C1 segment of cervical spinal cord (tissue), 14 donors: ENCODE measurements at places on chromosomes 5 and 9.

- no peak for DNase-seq
Observed at GRCh38 chr5:141909212-141909611, 14.5 kb upstream of the DELE1 start.

GRCh38 chr9:128175102-128175563, 15.1 kb downstream of the BBLN start:
- DNase-seq, result no peak

GRCh38 chr9:125379208-125379607, 117.6 kb downstream of the GAPVD1 start:
- no peak for DNase-seq

DNA sequence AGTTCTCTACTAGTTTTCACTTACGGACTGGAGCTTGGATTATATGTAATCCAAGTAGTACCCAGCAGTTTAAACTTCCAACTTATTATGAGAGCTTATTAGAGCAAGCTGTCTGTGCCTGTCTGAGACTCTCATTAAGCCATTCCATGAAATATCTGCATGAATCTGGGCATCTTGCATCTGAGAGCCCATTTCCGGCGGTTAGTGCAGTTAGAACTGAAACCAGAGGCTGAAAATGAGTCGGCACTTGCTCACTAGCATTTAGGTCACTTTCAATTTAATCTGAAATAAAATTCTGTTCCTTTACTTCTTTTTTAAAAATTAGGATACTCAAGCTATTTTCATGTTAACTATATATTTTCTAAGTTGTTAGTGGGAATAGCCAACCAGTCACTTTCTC, 102.2 kb downstream of the MEGF10 start:
- no peak for DNase-seq

- DNase-seq, result no peak
Observed at GRCh38 chr9:113579283-113580040, 115.9 kb downstream of the RGS3 start.

DNA sequence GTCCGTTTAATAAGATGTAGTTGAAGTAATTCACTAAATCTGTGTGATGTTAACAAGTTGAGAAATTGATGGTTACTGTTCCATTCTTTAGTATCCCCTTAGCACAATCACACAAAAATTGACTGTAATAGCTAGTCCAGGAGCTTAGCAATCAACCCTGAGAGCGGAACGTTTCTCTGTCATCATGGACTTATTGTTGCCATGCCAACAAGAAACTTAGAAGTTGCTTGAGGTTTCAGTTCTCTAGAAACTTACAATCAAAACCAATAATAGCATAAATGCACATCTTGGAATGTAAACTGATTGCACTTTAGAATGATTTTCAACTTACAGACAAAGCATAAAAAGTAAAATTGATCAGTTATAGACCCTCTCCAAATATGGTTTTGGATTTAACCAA, 125.4 kb upstream of the ANKH start:
- no peak for DNase-seq

- DNase-seq, result no peak
Observed at GRCh38 chr5:48192-48591, 43.8 kb upstream of the PLEKHG4B start.

- no peak for DNase-seq
Observed at GRCh38 chr9:137590123-137590468, 216 bp downstream of the ZMYND19 start.

GRCh38 chr5:170171811-170172210, 61.0 kb upstream of the C5orf58 start:
- no peak for DNase-seq

DNA sequence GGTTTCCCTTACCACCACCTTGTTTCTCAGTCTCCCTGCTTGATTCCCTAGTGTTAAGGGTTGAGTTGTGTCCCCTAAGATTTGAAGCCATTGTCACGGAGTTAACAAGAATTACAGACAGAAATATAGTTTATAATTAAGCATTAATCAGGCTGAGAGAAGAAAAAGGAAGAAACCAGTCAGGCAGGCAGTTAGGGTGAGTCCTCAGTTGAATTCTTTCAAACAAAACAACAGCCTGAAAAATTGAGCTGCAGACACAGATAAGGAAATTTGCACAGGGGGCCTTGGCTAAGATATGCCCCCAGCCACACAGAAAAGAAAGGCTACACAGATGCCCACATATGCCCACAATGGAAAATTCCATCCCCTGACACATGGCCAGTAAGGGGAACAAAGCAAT, 111.7 kb upstream of the RAI14 start:
- DNase-seq, result no peak

- peak; percentile 70 for DNase-seq
Observed at GRCh38 chr5:124745928-124746915, at the start of gene ZNF608. Gene ZNF608, minus strand, starts transcription at chr5:124746639. Its CDS starts 1,650 bp downstream, at chr5:124744989.

DNA sequence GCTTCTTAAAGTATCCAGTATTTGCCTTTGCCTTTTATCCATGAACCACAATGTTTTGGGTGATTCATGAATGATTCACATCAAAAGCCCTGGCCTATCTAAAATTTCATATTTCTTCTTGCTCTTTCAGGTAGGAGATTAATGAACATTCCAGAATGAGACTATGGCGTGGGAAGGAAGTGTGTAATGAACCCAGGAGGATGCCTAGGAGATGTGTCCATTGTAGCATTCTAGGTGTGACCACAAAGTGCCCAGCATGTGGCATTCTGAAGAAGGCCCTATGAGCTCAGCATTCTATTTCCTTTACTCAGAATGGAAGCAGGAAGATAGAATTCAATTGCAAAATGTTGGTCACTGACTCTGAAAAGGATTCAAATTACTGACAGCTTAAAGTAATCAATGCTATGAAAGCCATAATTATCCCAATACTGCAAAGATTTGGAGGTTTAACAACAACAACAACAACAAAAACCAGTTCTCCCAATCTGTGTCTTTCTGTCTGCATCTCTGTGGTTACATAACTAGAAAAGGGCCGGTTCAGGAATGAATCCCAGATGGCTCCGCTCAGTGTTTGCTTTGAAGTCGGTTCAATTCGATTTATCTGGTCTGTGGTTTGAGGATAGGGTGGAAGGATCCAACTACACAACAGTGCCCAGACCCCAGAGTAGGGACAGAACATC, 126.7 kb downstream of the FOXD1 start:
- no peak for DNase-seq

GRCh38 chr9:115548609-115549260, 430.8 kb upstream of the TNC start:
- no peak for DNase-seq

GRCh38 chr9:73294336-73294735, 142.7 kb downstream of the ANXA1 start:
- DNase-seq, result no peak

DNA sequence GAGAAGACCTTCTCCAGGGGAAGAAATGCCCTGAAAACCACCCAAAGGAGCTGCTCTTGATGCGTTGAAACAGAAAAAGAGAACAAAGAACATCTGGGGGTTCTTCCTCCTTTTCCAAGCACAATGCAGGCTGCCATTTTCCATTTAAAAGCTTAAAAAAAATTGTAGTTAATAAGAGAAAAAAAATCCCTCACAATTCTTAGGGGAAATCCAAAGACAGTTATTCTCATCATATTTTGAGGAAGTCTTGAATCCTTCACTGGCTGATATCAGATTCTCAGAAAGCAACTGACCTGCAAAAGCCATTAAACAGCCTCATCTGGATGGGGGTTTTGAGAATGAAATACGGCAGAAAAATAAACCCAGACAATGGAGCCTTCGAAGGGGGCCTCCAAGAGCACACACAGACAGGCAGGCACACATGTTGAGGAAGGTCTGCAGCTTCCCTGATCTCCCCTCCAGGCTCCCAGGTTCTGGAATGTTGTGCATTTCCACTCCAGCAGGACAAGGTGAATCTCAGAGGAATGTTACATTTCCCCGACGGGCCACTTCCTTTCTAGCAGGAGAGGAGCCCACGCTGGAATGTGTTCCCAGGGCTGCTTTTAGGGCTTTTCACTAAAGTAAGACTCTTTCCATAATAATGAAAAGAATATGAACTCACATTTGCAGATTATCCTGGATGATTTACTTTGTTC, 159.4 kb upstream of the S1PR3 start:
- DNase-seq, result no peak

DNA sequence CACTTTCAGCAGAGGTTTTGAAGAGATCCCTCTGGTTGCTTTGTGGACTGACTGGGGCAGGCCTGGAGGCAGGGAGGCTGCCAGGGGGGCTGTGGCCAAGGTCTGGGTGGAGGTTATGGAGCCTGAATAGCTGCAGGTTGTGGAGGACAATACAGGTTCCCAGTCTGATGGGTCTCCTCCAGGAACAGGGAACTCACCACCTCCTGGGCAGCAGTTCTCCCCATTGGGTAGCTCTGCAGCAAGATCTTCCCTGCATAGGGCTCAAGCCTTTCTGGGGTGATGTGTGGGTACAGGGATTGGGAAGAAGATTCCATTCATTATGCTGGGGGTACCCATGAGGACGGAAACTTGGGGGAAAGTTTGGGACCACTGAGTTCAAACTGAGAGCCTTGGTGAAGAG, 6.8 kb downstream of the AQP3 start:
- DNase-seq, result no peak

GRCh38 chr5:151148583-151148982, 9.0 kb downstream of the ANXA6 start:
- DNase-seq, result no peak
